SK-N-SH treated with all-trans-retinoic acid at 6 μM for 48 hours (cell line): ENCODE measurements at places on chromosomes 1 and 21.

DNA sequence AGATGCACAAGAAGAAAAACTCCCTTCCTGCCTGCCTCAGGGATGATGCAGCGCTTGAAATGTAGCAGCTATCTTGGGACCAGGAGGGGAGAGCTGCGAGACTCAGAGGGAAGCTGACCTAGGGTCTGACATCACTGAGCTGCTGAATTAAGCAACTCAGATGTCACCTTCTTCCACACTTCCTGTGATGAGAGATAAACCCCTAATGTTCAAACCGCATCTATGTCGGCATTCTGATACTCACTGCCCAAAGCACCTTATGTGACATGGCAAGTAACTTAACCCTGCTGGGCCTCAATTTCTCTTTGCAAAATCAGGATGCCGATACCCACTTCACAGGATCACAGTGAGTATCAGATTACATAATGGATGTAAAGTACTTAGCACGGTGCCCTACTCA is 9.1 kb upstream of the AK2 start:
- no peak for ATAC-seq

GRCh38 chr21:25323356-25323949 is 283.8 kb downstream of the MRPL39 start:
- ATAC-seq, result no peak

DNA sequence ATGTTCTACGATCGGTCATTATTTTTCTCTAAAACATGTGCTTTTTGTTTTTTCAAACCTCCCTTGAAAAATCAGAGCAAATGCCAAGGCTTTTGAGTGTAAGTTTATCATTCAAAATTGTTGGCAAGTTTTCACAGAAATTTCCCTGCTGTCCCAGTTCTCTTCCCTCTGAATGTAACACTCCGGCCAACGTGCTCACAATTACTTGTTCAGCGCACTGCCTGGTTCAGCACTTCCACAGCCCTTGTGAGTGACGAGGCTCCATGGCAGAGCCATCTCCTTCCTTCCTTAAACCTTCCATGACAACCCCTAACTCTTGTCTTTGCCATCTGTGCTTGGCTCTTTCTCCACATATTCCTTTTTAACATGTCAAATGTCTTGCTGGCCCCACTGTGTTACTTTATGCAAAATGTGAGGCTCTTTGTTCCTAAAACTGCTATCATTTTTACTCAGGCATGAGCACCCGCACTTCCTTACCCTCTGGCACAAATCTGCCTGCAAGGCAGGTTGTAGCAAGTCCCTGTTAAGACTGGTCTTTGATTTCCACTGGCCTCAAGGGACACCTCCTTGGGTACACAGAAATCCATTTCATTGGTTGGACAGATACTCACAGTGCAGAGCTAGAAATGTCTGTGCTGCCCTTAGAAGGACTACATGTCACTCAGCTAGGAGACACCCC is 142.8 kb downstream of the HUNK start:
- no peak for ATAC-seq

DNA sequence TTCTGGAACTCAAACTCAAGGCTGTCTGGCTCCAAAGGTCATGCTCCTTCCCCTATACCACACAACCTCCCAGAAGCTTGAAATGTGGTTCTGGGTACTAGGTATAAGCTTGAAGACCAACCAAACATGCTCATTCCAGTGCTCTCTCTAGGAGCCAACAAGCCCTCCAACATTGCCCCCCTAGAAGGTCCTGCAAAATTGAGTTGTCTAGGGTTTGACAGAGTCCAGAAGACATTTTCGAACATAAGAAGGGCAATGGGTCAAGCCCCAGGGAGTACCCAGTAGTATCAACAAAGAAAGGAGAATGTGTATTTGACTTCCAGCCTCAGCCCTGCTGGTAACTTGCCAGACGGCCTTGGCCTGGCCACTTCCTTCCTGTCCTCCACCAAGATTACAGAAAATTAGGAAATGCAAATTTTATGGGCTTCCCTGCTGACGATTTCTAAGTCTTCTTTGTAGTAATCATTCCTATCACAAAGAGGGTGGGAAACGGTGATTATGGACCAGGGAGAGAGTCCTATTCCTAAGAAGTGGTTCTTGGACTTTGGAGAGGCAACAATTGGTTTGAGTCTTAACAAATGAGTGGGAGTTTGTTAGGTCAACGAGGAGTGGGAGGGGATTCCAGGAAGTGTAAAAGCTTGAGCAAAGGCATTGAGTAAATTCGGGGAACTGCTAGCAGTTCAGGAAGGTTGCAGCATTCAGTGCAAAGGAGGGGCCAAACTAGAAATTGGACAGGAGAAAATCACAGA is 18.7 kb upstream of the SLAMF1 start:
- ATAC-seq, result no peak

GRCh38 chr1:30661311-30661710 is 62.1 kb downstream of the MATN1 start:
- ATAC-seq, result no peak

DNA sequence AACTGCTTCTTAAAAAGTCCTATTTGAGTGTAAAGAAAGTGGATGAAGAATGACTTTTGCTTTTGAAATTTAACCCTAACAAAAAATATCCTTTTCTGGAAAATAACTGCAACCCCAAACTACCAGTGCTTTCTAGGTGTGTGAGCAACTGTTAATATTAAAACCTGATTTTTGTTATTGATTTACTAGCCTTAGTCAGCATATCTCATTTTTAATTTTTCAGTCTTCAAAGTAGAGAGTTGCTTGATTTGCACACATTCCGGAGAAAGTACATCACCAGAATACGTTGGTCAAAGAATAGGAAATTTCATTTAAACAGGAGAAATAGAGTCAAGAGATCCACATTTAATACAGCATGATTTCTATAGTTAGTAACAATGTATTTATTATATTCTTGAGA is 141.8 kb upstream of the ADAMTS5 start:
- no peak for ATAC-seq

DNA sequence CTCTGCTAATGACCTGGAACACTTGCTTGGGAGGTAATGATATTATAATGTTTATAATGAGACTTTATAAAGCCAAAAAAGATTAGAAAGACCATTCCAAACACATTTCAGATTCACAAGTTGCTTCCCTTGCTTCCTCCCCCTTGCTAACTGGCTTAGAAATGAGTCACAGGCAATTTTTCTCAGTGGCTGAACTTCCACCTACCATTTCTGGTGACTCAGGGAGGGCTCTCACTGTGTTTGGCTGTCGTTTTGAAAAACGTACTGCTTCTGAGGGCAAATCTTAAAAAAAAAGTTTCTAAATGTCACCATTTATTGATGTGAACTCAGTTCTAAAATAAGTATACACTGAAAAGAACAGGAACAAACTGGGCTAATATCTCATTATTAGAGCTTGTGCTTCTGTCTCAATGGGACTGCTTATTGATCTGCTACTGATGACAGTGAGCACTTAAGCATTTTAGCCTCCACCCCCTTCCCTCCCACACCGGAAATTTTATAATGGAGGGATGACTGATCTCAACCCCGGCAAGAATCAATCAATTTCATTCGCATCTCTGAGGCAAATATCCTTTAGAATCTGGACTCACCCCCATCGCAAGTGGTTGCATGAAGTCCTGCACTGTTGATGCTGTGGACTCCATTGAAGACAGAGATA is 278.3 kb downstream of the KCTD3 start:
- ATAC-seq, result peak; percentile 98

DNA sequence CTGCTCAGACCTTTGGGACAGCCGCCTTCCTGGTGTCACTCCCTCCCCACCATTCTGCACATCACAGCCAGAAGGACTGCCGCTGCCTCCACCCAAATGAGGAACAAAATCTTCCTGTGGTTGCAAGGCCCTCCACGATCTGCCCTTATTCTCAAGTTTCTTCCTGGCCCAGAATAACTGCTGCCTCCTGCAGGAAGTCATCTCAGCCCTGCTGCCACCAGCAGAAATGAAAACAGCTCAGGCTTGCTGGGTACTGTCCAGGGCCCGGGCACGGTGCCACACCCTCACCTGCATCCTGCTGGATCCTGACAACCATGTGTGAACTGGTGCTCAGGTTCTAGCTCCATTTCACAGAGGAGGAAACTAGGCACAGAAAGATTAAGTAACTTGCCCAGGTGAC is 2.8 kb downstream of the CLDN19 start:
- no peak for ATAC-seq

DNA sequence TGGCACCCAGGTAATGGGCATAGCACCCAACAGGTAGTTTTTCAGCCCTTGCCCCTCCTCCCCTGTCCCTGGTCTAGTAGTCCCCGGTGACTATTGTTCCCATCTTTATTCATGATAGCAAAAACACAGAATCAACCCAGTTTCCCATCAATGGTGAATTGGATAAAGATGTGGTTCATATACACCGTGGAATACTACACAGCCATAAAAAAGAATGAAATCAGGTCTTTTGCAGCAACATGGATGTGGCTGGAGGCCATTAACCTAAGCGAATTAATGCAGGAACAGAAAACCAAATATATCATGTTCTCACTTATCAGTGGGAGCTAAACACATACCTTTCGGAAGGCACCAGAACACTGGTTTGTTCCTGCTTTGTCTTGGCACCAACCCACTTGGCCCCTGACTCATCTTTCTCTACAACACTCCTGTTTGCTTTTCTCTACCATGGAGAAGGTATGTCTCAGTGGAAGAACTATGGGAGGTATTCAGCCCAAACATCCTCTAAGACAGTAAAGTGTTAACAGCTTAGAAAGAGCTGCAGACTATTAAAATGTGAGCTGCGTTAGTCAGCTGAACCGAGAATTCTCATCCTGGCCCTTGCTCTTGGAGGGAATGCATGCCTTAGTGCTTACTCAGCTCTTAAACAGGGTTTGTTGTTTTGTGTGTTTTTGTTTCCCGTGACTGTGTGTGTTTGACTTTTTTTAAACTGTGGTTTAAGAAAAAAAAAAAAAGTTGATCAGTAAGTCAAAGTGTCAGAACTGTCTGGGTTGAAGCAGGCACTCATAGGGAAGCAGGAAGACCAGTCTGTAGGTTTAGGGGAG is 203.0 kb downstream of the TOMM20 start:
- ATAC-seq, result peak; percentile 98

- no peak for ATAC-seq
These were observed 1.9 kb upstream of the LHX8 start for GRCh38 chr1:75132242-75132811.

DNA sequence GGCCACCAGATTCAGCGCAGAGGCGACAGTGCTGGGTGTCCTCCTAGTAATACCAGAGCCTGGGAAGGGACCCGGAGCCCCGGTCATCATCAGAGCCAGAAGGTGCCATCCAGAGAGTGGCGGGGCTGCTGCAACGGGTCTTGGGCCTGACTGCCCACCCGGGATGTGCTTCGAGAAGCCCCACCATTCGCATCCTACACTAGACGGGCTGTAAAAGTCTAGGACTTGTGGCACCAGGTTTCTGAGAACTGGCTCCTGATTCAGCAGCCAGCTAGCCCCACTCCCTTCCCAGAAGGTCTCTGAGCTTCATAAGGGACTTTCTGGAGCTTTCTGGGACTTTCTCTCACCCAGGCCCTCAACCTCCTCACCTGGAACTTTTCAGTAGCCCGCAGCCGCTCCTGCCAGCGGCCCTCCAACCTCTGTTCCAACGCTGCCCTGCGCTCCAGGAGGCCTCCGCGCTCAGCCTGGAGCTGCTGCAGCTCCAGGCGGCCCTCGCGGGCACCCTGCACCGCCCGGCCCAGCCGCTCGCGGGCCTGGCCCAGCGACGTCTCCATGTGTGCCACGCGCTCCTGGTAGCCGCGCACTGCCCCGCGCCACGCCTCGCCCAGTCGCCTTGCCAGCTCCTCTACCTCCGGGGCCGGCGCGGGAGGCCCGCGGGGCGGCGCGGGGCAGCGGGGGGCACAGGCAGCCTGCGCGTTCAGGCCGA is 940 bp downstream of the NES start:
- peak; percentile 42 for ATAC-seq

GRCh38 chr1:26839339-26839722 is 12.8 kb downstream of the ZDHHC18 start:
- ATAC-seq, result no peak

DNA sequence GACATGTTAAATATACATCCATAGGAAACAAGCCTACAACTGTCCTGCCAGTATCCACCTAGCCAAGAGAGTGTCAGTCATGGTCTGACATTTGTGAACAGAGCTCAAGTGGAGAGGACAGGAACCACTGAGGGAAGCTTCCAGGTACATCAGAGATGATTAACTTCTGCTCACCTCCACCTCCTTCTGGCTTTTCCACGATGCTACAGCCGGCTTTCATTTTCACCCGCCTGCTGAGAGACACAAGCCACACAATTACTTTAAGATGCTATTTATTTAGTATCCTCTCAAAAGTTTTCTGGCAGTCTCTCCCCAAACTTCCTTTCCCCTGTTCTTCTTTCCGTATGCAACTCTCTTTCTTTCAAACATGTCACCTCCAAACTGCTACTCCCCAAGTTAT is 2.1 kb downstream of the ETV3 start:
- no peak for ATAC-seq

DNA sequence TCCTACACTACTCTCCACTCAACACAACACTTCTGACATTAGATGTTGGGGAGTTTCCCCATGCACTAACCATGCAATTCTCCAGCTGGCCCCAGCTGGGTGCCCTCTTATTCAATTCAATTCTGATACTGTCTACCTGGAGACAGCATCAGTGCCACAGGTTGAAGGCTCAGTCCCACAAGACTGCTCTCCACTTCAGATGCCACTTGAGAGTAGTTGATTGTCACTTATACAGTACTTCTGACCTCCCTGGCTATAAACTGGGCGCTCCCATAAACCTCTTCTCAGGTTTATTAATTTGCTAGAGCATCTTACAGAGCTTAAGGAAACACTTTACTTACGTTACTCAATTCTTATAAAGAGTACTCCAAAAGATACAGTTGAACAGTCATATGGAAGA is 442.3 kb downstream of the LRRIQ3 start:
- no peak for ATAC-seq

- no peak for ATAC-seq
These were observed 293.6 kb downstream of the HLX start for GRCh38 chr1:221172841-221173240.

DNA sequence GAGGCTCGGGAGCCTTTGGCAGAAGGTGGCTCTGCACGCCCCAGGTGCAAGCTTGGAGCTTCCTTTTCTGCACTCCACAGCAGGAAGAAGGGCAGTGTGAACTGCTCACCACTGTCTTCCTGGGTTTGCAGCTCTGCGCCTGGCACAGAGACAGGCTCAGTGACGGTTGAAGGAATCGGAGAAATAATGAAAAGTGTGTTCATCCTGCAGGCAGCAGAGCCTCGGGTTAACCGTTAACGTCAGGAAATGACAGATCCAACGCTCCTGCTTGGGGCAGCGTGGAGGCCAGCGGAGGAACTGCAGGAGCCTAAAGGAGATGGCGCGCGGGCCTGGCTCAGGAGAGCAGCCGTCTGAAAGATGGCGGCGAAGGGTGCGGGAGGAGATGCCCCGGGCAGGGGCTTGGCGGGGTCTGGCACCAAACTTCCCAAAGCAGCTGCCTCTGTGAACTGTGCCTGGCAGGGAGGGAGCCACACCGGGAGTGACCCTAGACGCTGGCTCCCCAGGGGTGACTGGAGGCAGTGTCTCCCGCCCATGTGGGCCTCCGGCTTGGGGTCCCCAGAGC is 10.9 kb upstream of the SAMD11 start:
- no peak for ATAC-seq

DNA sequence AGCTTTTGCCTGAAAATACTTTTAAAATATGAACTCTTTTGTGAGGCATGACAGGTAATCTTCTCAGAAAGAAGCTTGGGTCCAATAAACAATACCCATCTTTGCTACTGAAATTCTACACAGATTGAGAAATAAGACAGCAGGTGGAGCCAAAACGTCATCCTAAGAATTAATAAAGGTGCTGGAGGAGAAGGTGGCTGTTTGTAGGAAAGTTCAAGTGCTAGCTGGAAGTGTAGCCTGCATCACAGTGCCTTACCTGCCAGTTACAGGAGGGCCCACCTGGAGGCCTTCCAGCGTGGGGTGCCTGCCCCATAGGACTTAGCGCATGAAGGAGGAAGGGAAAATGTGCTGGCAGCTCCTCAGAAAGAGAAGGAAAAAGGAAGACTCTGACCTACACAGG is 93.7 kb downstream of the TTC3 start:
- no peak for ATAC-seq

GRCh38 chr1:201146626-201147390 is 7.5 kb downstream of the TMEM9 start:
- no peak for ATAC-seq
